ENCODE measurements at places on chromosomes 5 and 9. TPM values are rescaled to one million over a fixed set of nuclear protein-coding genes. Genes with fewer than 3 reads are reported as not detected.

Gene OLFML2A
- total RNA-seq, result 3.3 TPM

Gene IFNA1
- total RNA-seq, result not detected

Gene ERAP2
- 21.2 TPM for total RNA-seq

Gene PCDHB4
- total RNA-seq, result 0.81 TPM

Gene MSX2
- 0.81 TPM for total RNA-seq

Gene CBY3
- not detected for total RNA-seq

Gene TLX3
- not detected for total RNA-seq

Gene GFPT2
- total RNA-seq, result 1.5 TPM

Gene BARX1
- not detected for total RNA-seq

Gene JAKMIP2
- 1.1 TPM for total RNA-seq

Gene TMEM203
- total RNA-seq, result 40.0 TPM

Gene ORM2
- total RNA-seq, result not detected

Gene SPATA31D4
- not detected for total RNA-seq

Gene SLC23A1
- 5.9 TPM for total RNA-seq

Gene TSSK1B
- not detected for total RNA-seq

Gene SERINC5
- 152 TPM for total RNA-seq

Gene HTR1A
- not detected for total RNA-seq

Gene PKD2L2
- not detected for total RNA-seq

Gene CFAP77
- total RNA-seq, result not detected

Gene HSD17B3
- total RNA-seq, result 0.87 TPM

Measured in left colon (tissue), 2 donors.